ENCODE measurements at places on chromosomes 2 and 18.
A peak's percentile ranks its signal among the peaks of the same experiment; 100 is the strongest.

- DNase-seq: peak; percentile 76
Observed at GRCh38 chr2:100610381-100610831, 47.6 kb downstream of the PDCL3 start.

DNA sequence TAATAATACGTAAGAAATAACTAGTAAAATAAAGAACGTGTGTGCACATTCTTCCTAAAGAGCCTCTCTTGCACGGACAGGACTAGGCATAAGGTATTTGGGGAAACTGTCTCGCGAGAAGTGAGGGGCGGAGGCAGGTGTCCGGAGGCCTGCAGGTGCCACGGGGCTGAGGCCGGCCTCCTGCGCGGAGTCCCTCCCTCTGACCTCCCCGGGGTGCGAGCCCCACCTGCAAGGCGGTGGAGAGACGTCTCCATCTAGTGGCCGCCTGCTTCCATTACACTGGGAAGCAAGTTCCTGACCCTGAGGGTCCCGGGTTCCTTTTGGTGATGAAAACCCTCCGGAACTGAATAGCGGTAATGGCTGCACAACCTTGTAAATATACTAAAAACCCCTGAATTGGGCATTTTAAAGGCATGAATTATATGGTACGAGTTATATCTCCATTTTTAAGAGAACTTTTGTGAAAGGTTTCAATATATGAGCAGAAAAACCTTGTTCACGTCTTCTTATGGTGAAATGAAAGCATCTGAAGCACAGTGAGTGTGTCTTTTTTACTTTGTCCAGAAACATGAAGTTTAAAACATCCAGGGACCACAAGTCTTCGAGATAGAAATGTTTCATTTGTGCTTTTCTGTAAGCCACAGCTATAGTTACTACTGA is 35.5 kb upstream of the CTDP1 start:
- peak; percentile 31 for DNase-seq

DNA sequence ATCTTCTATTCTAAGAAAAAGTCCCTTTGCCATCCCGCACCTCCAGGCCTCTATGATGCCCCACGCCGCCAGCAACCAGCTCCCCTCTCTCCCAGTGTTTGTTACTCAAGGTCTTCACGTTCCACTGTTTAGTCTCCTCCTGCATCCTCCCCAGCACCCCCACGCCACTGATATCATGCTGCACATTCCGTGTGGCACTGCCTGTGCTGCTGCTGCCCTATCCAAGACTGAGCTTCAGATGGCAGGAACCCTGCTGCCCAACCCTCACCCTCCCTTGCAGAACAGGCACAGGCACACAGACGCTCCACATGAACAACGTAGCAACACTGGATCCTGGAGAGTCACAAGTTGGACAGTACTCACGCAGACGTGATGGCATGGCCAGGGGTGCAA is 35.3 kb downstream of the MYO5B start:
- no peak for DNase-seq

DNA sequence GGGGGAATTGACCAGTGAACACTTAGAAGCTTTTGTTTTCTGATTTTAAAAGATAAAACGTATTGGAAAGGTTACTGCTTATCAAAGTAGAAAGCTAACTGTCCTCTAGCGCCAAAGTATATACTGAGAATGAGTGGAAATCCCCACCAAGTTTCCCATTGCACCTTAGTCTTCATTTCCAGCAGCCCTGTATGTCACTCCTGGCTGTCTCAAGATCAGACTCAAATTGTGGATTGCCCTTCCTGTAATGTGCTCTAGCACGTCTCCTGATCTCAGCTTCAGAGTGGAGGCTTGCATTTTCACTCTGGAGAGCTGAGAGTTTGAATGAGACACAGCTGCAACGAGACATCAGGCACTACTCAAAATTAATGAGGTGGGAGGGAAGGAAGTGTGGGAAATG is 26.6 kb downstream of the MFF start:
- DNase-seq: no peak

DNA sequence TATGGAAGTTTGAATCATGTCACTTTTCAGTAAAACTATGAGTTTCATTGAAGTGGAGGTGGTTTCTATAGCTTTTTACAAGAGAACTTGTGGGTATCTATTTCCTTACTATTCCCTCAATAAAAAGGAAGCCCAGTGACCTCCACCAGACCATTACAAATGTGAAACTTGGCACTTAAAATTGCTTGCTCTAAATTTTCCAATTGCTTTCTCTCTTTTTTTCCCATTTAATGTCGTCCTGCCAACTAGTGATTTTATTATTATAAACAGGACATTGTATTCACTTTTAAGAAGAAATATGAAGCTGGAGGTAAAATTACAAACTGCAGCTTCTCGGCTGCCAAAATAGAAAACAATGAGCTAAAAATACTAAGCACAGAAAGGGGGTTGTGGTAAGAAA is 208.2 kb upstream of the ALPP start:
- no peak for DNase-seq

DNA sequence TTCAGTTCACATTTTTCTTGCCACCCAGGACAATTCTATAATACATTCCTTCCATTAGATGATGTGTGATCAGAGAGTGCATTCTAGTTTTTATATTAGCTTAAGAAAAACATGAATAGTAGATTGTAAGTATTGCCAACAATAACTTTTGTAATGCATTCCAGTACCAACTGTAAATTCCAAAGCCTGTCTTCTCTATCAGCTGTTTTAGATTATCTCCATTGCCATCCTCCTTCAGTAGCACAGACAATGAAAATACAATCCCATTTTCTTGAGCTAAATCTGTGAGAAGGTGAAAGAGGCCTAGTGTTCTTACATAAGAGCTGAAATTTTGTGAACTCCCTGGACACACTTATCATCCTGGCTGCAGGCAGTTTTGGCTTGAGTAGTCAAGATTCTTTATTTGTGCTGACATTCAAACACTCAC is 103.9 kb downstream of the CCBE1 start:
- DNase-seq: no peak

DNA sequence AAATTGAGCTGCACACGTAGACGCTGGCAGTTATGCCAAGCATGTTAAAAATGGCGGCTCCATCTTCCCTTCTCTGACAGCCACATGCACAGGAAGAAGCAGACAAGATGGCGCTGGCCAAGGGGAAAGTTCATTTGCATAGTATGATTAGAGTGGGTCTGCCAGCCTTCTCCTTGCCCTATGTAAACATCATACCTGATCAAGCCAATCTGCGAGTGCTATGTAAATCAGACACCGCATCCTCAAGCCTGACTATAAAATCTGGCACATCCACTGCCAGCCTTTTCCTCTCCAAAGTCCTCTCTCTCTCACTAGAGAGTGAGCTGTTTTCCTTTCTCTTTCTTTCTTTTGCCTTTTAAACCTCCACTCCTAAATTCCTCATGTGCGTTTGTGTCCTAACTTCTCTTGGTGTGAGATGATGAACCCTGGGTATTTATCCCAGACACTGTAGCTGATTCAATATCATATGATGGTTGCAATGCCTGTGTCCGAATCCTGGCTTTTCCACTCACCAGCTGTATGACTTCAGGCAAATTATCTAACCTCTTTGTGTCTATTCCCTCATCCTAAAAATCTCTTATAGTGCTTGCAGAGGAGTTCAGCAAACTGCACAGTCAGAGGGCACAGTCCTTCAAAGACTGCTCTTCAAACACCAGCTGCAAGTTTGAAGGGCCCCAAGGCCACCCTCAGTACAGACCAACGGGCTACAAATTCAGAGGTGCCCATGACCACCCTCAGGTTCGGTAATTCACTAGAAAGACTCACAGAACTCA is 39.3 kb upstream of the ITSN2 start:
- DNase-seq: no peak

DNA sequence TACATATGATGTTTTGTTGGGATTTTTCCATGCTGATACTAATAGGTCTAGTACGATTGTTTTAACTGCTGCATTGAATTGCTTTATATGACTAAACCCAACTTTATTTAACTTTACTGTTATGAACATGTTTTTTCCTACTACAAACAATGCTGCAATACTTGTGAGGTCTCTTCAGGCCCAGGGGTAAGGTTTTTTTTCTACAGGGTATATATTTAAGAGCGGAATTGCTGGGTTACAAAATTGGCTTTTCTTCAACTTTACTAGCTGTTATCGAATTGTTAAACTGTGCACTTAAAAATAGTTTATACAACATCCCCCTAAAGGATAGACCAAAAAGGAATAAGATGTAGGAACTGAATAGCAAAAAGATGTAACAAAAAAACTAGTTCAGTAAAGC is 78.5 kb upstream of the TMEM178A start:
- no peak for DNase-seq

DNA sequence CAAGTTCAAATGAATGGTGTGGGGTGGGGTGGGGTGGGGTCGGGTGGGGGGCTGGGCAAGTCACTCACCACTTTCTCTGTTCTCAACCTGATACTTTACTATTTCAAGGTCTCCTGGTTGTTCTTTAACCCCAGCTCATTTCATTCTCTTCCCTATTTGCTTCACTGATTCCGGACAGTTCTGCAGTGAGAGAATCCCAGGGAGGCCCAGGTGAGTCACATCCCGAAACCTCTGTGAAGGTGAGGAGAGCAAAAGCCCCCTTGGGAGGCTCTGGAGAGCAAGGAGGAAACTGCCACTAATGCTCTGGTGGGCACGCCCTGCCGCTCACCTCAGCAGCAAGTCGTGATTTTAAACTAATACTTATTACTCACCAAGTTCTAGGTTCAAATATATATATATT is 8.9 kb downstream of the EDAR start:
- no peak for DNase-seq

DNA sequence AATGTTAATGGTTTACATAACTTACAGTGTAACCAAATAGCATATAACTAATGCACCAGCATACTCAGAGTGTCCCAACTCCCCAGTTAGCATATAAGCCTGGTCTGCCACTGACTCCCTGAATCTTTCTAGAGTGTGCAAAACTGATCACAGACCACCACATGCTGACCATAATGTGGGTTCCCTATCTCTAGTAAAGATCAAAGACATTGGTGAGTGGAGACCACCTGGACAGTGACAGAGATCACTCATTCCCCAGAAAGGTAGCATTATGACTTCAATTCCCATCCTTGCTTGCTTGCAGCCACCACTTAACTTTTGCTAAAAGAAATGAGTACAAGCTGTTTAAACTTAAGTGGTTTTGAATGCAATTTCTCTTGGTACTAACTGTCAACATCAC is 39.0 kb downstream of the KANSL1L start:
- DNase-seq: no peak

DNA sequence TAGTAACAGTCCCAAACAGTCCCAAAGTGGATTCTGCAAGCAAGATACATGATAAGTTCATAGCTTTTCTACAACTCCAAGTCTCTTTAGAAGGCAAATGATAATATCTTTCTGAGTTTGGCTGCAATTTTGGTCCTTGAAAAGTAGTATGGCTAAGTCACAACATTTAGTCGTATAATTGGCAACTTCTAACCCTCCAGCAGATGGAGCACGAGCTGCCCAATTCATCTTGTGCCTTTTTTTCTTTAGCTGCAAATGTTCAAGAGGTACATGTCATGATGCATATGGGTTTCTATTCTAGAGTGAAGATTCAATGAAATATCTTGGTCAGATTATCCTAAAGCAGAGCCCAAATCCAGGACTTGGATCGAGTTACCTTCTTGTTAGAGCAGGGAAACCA is 127.0 kb upstream of the KLHL14 start:
- DNase-seq: no peak

DNA sequence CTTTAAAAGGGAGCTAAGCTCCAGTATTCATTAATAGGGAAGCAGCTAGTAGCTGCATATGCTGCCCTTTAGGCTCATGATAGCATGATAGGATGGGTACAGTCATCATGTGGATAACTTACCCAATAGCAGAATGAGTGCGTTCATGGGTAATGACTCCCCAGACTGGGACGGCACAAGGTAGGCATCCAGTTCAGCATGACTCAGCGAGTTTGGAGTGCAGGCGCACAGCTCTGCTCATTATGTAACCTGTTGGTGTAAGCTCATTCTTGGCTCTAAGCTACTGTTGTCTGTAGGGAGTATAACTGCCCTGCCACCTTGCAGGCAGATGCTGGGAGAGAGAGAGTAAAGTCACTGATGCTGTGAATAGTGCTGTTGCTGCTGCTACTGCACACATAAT is 209.2 kb upstream of the SYT4 start:
- DNase-seq: no peak

DNA sequence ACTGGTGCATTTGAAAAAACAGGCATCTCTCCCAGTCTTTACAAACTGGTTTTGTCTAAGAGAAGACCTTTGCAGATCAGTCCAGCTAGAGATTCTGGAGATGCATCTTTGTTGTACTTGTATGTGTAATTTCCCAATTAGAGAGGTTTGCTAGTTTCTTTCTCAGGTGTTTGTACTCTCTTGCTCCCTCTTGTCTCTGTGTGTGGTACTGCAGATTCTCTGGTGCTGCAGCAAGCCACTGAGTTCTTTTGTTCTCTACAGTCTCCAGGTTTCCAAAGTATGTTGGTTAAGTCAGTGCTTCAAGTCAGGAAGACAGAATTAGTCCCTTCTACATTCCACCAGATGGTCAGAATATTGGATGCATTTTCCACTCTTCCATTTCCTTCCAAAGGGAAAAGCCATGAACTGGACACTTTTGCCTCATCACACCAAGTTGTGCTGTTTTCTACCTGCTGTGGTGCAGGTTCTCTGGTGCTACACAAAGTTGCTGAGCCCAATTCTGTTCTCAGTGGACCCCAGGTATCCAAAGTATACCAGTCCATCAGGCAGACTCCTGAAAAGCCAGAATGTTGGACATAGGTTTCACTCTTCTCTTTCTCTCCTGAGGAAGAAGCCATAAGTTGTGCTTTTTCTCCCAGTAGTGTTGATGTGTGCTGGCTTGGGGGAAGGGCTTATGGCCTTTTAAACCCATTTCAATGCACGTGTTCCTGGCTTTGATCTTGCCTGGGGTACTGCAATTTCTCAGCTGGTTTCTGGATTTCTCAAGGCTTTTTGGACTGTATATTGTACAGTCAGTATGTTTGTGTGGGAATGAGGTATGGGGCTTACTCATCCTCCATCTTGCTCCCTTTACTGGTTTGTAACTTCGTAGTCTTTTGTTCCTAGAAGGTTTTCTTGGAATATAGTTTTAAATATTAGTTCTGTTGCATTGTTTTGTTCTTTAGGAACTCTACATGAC is 29.8 kb downstream of the EPC2 start:
- DNase-seq: no peak

DNA sequence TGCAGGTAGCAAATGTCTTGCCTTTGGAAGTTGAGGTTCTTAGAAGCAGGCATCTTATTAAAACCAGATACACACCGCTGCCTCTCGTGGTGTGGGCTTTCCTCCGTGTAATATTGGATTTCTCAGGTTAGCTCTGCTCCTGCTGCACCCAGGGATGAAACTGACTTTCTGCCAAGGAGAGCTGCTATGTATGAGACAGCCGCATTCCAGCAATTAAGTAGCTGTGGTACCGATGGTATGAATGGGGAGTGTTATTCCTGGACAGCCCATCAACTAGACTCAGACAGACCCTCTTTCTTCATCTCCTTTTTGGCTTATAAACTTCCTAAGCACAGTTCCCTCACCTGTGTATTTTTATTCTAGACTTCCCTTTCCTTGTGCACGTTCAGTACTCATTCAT is 6.8 kb upstream of the EHD3 start:
- no peak for DNase-seq

- no peak for DNase-seq
Observed at GRCh38 chr2:190877436-190877835, 3.2 kb upstream of the GLS start.

GRCh38 chr2:9174771-9175437 is 31.7 kb upstream of the ASAP2 start:
- no peak for DNase-seq
